Naive B cell (primary cell): ENCODE measurements at places on chromosomes 4 and X.
A peak's percentile ranks its signal among the peaks of the same experiment; 100 is the strongest.

DNA sequence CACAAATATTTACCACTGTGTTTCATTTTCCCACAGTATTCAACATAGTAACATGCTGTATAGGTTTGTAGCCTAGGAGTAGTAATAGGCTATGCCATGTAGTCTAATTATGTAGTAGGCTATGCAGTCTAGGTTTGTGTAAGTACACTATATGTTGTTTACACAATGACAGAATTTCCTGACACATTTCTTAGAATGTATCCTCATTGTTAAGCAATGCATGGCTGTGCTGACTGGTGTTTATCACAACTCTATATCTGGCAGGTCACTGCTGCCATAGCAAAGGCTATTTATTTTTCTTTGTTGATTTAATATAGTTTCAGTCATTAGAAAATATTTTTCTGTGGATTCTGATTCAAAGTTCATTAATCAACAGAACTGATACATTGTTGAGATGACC is 108.3 kb upstream of the TEX13A start:
- DNase-seq = no peak

DNA sequence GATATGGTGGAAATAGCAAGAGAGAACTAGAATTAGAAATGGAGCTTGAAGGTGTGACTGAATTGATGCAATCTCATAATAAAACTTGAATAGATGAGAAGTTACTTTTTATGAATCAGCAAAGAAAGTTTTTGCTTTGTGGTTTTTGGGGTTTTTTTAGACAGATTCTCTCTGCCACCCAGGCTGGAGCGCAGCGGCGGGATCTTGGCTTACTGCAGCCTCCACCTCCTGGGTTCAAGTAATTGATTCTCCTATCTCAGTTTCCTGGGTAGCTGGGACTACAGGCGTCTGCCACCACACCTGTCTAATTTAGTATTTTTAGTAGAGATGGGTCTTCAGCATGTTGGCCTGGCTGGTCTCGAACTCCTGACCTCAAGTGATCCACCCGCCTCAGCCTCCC is 23.7 kb upstream of the NEIL3 start:
- no peak for DNase-seq

DNA sequence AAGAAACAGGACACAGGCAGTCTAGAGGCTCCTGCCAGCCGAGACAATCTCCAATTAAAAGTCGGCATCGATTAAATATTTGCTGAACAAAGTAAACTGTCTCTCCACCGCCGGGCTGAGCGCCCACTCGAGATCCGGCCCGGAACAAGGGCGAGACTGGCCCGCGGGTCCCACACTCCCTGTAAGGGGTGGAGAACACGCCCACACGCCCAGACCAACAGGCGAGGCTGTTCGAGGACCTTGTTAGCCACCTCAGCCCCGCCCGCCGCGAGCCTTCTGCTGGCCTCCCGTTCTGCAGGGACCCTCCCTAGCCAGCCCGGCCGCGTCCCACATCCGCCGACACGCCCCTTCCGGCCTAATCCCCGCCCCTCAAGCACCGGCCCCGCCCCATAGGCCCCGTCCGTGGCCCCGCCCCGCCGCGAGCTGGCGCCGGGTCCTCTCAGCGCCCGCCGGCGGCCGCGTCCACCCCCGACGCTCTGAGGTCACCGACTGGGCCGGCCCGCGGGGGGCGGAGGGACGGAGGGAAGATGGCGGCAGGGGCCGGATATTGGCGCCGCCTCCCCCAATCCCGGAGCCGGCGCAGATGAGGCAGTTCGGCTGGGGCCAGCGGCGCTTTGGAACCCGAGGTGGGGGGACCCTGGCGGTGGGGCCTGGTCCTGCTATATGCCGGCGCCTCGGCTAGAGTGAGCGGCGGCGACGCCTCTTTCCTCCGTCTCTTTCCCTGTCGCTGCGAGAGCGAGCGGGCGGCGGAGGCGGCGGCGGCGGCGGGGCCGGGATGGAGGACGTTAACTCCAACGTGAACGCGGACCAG is at the start of gene SLAIN2:
Gene SLAIN2, plus strand, starts transcription at position 565 of the 811 bp plus-strand sequence. Its CDS starts 211 bp downstream, at position 776.
- peak; percentile 98 for DNase-seq

- DNase-seq = no peak
Observed at GRCh38 chrX:29555465-29556091, 659.8 kb upstream of the MAGEB2 start.

- DNase-seq = no peak
Observed at GRCh38 chr4:158906073-158906472, 137.2 kb downstream of the FNIP2 start.

- DNase-seq = no peak
Observed at GRCh38 chr4:158411269-158411668, 110.4 kb upstream of the RXFP1 start.

- DNase-seq = no peak
Observed at GRCh38 chr4:142840516-142841123, 5.5 kb downstream of the INPP4B start.

DNA sequence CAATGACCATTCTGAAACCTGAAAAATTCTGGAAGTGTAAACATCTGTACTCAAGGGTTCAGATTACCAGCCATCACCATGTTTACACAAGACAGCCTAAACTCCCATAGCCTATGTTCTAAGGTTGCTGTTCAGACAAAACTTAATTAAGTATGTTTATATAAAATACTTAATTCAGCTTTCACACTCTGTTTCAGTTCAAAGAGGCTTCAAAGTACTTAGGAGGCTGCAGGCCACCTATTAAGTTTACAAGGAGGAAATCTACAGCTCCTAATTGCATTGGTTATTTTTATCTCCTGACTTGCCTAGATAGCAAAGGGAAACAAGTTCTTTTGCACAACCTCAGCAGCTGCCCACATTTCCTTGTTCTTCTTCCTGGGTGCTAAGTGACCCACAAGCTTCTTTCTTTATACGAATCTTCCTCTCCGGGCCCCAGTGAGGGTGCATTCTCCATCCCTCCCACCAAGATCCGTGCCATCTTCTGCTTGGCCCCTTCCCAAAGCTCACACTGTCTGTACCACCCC is 2.0 kb downstream of the GAK start:
- DNase-seq = no peak

- peak; percentile 99 for DNase-seq
Observed at GRCh38 chr4:2536193-2537010, at the start of gene FAM193A. Gene FAM193A, plus strand, starts transcription at chr4:2536647. Its CDS starts 269 bp downstream, at chr4:2536916.

GRCh38 chr4:146379744-146380143 is 142.0 kb downstream of the SLC10A7 start:
- no peak for DNase-seq

DNA sequence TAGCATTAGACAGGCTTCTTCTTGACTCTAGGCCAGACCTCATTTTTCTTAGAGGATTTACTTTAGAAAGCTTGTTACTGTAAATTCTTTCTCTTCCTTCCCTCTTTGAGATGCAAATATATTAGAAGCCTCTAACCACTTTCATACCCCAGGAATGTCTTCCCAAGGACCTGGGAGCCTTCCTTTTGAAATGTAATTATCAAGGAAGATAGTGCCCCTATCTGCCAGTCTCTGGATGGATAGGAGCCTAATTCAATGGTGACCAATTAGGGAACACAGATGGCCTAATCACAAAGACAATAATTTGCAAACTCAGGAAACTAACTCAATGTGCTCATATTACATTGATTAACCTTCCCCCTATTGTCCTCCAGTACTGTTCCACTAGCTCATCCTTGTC is 145.6 kb upstream of the DCAF8L1 start:
- no peak for DNase-seq
